ENCODE measurements at places on chromosomes 16 and 17. TPM values are rescaled to one million over a fixed set of nuclear protein-coding genes. Genes with fewer than 3 reads are reported as not detected.

- no peak for DNase-seq
Measured at GRCh38 chr16:83928341-83929055, 24.5 kb upstream of the OSGIN1 start.

DNA sequence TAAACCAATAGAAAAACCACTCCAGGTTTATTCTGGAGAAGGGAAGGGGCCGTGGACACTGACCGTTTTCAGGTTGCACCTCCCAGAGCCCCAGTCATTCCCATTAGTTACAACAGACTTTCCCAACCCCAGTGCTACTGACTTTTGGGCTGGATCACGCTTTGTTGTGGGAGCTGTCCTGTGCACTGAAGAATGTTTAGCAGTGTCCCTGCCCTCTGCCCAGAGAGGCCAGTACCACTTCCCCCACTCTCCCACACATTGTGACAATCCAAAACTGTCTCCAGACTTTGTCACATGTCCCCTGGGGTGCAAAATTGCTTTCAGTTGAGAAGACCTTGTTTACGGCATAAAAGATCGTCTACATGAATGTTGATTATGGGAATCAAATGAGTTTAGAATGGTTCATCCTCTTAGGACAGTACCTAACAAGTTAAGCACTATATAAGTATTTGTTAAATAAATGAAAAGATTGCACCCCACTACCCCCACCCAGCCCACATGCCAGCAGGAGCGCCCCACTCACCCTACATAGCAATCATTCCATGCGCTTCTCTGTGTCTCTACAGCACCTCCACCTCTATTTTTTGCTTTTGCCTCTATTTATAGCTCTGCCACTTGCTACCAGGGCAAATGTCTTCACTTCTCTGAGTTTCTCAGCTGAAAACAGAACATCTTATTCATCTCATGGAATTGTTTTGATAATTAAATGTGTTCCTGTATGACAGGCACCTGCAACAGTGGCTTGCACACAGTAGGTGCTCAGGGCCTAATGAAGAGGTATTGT is 104.9 kb downstream of the AXIN2 start:
- DNase-seq = no peak

DNA sequence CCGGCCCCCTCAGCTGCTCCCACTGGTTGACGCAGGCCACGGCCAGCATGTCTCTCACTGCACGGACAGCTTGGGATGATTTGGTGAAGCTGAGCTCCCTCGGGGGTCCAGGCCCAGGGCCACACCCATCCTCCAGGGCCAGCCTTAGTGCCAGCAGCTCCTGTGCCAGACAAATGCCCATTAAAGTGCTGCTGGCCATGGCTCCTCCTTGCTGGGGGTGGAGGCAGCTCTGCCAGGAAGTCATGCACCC is 2.5 kb downstream of the TRIM47 start:
- no peak for DNase-seq

DNA sequence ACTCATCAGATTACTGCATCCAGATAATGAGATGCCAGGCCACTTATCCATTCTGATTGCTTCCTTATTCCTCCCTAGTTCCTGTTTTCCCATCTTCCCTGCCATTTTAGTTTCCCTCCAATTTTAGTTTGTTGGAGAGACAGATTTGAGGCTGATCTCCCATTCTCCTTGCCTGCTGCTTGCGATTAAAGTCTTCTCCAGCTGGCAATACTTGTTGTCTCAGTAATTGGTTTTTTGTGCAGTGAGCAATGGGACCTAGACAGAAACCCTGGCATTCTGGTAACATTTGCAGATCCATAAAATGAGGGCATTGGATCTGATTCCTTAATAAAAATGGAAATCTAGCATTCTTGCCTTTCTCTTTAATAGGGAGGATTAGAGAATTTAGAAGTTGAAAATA is 17.6 kb upstream of the ELAC2 start:
- DNase-seq = no peak

DNA sequence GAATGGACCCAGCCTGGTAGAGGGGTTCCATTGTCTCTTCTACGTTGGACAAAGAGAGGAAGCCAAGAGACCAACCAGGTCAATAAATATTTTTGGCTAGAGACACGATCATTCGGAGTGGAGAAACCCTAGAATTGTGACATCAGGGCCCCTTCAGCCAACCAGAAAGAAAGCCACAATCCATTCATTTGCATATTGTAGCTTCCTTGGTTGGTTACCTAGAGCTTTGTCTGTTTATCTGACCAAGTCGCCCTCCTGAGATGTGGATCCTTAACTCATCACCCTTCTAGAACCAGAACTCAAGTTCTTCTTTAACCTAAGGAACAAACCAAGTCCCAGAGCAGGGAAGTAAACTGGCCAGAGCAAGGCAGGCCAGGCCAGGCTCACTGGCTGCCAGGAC is at the start of gene CCDC182:
Gene CCDC182 (minus strand): TSS at position 58 of the 400 bp plus-strand sequence. CDS start 27 bp downstream, at position 31.
- no peak for DNase-seq

- DNase-seq = no peak
Measured at GRCh38 chr17:79844869-79845600, 5.8 kb upstream of the CBX4 start.

DNA sequence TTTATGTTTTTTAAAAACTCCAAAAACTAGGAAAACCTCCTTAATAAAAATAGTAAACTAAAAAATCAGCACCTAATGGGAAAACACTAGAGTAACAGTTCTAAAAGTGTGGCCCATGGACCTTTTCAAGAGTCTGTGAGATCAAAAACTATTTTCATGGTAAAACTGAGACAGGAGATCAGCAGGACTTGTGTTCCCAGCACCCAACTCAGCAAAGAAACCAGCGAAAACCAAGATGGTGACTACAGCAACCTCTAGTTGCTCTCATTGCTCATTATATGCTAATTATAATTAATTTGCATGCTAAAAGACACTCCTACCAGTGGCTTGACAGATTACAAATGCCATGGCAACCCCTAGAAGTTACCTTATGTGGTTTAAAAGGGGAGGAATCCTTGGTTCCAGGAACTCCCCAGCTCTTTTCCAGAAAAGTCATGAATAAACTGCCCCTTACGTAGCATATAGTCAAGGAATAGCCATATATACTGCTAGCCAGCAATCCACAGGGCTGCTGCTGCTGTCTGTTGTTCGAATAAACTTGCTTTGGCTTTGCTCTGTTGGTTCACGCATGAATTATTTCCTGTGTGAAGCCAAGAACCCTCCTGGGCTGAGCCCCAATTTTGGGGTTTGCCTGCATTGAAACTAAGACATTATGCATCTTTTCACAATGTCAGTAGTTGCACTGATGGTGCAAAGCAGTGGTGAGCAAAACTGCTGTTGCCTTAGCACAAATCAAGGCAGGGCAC is 12.4 kb downstream of the CMTR2 start:
- DNase-seq = no peak

- DNase-seq = no peak
Measured at GRCh38 chr17:55524440-55525220, 13.4 kb upstream of the SMIM36 start.

GRCh38 chr17:34117332-34117731 is 137.8 kb upstream of the CCL2 start:
- no peak for DNase-seq

DNA sequence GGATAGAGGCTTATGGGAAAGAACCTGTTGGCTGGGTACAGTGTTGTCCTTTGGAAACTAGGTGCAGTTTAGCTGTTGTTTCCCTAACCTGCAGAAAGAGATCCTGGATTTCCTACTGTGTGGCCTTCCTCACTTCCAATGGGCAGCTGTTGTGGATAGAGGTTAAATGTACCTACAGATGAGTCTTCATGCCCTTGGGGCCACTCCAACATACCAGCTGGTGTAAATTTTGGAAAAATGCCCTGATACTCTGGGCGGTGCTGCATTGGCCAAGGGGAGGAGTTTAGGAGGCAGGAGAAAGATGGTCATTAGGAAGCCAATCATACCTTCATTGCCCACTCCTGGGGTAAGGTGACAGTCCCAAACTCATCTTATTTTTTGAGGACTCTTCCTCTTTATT is 70.2 kb downstream of the SNX11 start:
- DNase-seq = no peak

GRCh38 chr16:57029161-57030160 is 40.1 kb downstream of the NLRC5 start:
- no peak for DNase-seq

GRCh38 chr16:26668026-26668425 is 398.7 kb upstream of the C16orf82 start:
- DNase-seq = no peak

DNA sequence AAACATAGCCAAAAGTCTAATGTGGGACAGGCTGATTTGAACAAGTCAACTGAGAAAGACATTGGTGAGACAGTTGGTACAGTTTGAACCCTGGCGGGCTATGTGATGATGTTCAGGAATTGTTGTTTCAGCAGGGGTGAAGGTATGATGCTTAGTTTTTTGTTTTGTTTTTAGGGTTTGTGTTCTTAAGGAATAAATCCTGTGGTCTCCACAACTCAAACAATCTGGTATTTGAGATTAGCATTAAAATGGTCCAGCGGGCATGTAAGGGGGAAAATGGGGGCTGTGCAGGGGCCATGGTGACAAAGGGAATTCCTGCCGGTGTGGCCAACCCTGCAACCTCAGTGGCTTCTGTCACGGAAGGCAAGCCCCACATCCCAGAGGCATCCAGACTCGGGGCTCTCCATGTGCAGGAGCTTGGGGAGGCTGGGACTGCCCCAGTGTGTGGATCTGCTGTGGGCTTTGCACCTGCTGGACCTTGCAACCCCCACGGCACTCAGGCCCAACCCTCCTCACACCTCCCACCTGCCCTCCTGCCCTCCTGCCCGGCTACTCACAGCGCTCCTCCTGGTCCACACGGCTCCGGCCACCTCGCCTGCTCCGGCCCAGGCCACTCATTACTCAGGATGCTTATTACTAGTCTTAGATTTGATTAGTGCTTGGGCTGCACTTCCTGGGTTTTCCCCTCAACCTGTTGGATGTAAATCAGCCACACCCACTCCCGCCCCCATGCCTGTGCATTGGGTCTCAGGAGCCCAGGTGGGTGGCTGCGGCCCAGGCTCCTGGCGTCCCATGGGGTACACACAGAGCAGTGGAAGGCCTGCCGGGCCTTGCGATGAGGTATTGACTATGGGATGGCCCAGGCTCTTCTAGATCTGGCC is at the start of gene TNFRSF13B:
Gene TNFRSF13B (minus strand): TSS at position 661 of the 881 bp plus-strand sequence. CDS start 43 bp downstream, at position 618.
- no peak for DNase-seq

DNA sequence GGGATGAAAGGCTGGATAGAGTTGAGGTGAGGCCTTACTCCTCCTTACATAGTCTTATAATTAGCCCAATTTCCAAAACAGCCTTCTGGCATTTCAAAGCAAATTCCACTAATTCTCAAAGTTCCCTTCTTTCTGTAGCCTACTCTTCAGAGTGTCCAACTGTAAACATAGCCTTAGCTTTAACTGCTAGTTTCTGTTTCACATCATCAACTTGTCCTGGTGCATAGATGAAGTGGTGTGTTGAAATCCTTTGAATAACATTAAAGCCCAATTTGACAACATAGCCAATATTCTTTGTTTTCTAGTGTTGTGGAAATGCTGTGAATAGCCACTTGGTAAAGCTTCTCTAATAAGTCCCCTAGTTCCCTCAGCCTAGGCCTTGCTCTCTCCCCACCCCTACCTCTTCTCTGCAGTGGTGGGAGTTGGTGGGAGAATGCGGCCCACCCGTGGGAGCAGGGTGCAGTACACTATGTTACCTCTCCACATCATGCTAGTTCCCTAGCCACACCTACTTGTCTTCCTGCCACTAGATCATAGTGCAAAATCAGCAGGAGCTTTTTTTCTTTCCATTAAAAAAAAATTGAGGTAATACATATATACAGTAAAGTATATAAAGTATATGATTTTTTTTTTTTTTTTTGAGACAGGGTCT is 127.0 kb upstream of the HAS3 start:
- DNase-seq = no peak

DNA sequence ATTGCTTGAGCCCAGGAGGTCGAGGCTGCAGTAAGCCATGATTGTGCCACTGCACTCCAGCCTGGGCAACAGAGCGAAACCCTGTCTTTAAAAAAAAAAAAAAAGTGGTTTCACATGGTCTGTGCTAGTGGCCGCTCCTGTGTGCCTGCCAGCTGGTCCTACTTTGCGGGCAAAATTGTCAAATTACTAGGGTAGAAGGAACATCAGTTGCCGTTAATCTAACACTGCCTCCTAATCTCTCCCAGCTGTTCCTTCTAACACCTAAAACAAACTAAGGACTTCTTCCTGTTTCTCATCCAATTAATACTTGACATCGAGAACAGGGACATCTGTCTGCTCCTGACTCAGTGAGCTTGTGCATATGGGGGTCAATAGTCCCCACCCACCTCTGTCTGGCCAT is 23.9 kb downstream of the TMEM11 start:
- DNase-seq = no peak

GRCh38 chr16:71443714-71444113 is 1.9 kb upstream of the TLE7 start:
- no peak for DNase-seq

DNA sequence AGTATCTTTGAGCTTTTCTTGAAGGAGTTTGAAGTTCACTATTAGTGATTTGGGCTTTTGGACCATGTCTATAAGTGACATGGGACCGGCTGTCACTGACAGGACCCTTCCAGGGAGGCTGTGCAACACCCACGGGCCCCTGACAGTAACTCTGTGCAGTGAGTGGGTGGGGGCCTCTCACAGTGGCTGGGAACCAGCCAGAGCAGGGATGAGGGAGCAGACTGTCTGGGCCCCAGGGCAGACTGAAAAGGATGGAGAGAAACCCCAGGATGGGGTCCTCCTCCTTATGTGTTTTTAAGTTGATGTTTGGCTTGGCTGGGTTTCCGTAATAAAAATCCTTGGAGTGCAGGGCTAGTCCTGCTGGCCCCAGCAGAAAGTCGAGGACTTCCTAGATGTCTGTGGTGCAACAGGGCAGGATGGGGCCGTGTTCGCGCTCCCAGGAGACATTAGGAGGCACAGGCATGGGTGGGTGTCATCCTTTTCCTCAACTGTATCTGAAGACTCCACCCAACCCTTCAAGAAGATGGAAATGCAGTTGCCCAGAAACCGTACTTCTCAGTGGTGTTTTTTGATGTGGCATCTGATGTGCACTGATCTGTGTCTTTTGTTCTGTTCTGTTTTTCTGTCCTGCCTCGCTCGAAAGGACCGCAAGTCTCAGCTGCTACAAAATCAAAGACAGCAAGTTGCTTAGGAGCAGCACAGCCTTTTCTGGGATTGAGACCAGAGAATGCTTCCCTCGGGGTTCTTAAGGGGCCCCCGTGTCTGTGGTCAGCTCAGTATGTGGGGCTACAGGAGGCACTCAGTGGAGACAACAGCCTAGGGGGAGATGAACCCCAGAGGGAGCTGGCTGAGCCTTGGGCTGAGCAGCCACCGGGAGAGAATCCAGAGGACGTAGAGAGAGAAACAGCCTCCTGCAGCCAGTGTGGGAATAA is 24.2 kb downstream of the PLD6 start:
- peak; percentile 53 for DNase-seq

GRCh38 chr17:17830740-17831207 is 6.0 kb downstream of the SREBF1 start:
- no peak for DNase-seq

- no peak for DNase-seq
Measured at GRCh38 chr16:14496786-14497185, 133.3 kb downstream of the PARN start.

- no peak for DNase-seq
Measured at GRCh38 chr16:78192734-78193488, 93.5 kb downstream of the WWOX start.

The GDE1 gene
- total RNA-seq = 18.8 TPM

The SPATA22 gene
- total RNA-seq = not detected

The PPL gene
- total RNA-seq = not detected

The NPIPA8 gene
- total RNA-seq = not detected

The CCL4L2 gene
- total RNA-seq = 10.0 TPM

The DUXB gene
- total RNA-seq = not detected

The LHX1 gene
- total RNA-seq = not detected

The SOX15 gene
- 1.1 TPM for total RNA-seq

The CCR7 gene
- 633 TPM for total RNA-seq

The FBXW10 gene
- not detected for total RNA-seq

The KRT12 gene
- total RNA-seq = not detected
